ENCODE measurements at places on chromosomes 12 and 14. TPM values are rescaled to one million over a fixed set of nuclear protein-coding genes. Genes with fewer than 3 reads are reported as not detected.

Gene SPX
- not detected for total RNA-seq

Gene BHLHE41
- 0.22 TPM for total RNA-seq

Gene BCL2L14
- not detected for total RNA-seq

Gene HCAR3
- not detected for total RNA-seq

Gene MFAP5
- total RNA-seq = 726 TPM

Gene TESPA1
- total RNA-seq = not detected

All from placental epithelial cell (primary cell).